SJCRH30 (cell line): ENCODE measurements at places on chromosomes 2 and 18.

DNA sequence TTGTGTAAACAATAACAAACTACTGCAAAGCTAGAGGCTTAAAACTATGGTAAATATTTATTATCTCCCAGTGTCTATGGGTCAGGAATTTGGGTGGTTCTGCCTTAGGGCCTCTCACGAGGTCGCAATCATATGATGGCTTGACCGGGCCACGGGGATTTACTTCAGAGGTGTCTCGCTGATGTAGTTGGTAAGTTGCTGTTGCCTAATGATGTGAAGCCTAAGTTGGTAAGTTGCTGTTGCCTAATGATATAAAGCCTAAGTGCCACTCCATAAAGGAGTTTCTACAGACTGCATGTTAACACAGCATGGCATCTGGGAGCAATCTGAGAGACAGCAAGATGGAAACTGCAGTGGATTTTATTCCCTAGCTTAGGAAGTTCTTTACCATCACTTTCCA lies 35.8 kb downstream of the FMNL2 start:
- DNase-seq, result no peak

GRCh38 chr2:173272849-173273248 lies 81.8 kb upstream of the CDCA7 start:
- DNase-seq, result no peak

DNA sequence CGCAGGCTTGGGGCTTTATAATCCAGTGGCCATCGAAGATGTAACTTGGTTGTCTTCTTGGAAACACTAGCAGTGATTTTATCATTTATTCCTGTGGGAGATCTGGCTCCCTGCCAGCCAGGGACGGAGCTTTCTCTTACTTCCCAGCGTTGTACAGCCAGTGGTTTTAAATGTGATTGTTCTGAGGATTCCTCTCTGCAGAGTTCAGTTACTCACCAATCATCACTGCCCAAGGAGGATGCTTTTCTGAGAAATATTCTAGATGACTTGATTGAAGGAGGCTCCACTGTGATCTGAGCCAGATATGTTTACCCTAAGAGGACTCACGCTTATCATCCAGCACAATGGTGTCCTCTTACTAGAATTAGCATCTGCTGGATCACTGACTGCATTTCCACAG lies 744.3 kb downstream of the RNF144A start:
- DNase-seq, result no peak

- DNase-seq, result no peak
Measured at GRCh38 chr2:120480903-120481445, 135.0 kb downstream of the INHBB start.

- no peak for DNase-seq
Measured at GRCh38 chr2:175442441-175442840, 260.9 kb upstream of the ATP5MC3 start.

DNA sequence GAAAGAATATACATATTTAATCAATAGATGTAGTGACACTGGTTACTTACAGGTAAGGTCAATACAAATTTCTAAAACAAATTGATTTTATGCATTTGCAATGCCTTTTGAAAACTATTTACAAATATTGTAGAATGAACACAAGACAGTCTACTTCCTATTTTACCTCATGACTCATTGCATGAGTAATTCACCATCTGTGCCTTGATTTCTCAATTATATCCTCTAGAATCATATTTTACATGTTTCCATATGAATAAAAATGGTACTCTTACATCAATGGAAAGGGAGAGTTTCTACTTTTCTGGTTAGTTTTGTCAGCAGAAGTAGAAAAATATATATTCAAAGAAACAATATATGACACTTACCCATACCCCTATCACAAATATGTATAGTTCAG lies 203.8 kb upstream of the CDH7 start:
- DNase-seq, result no peak

DNA sequence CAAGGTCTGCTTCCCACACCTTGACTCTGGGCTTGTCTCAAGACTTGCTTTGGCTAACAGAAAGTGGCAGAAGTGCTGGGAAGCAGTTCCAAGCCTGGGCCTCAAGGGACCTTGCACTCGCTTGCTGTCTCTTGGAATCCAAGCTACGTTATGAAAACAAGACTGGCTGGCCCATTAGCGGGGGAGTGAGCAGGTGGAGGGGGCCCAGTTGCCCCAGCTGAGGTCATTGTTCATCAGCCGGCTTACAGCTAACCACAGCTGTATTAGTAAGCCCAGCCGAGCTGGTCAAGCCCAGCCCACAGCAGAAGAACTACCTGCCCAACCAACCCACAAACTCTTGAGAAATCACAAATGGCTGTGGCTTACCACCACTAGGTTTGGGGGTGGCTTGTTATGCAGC lies 63.1 kb downstream of the MARCO start:
- peak; percentile 13 for DNase-seq

GRCh38 chr2:115574667-115575066 lies 1132.2 kb downstream of the DPP10 start:
- no peak for DNase-seq

DNA sequence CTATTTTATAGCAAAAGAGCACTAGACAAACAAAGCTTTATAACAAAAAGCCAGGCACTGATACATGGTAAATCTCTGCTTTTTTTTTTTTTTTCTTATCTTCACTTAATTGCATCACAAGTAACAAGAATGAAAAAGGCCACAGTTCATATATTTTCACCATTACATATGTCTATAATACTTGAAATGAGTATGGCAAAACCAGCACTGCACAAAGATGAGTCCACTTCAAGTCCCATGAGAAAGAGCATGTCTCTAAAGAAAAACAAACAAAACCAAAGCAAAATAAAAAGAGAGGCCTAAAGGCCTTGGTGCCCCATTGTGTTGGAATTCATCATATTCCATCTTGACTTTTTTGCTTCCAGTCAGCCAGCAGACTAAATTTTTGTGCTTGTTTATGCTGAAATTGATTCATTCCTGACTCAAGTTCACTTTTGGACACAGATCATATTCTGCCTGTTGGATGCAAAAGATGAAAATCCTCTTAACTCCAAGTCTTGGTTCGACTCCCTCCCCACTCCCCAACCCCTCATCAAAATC lies 264.9 kb upstream of the CCDC68 start:
- DNase-seq, result no peak

DNA sequence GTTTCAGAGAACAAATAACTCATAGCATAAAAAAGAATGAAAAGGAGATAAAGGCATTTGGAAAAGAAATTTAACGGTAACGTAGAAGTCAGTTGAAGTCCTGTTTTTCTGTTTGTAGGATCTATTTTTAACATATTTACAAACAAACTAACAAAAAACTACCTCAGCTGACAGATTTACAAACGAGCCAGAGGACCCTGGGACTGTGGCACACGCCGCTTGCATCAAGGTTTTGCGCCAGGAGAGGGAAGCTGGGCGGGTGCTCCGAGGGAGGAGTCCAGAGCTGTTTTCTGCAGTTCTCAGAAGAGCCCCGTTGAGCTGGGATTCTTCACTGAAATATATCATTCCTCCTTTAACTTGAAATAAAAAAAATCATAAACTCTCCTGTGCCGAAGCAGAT lies 13.6 kb upstream of the TMEM18 start:
- no peak for DNase-seq

DNA sequence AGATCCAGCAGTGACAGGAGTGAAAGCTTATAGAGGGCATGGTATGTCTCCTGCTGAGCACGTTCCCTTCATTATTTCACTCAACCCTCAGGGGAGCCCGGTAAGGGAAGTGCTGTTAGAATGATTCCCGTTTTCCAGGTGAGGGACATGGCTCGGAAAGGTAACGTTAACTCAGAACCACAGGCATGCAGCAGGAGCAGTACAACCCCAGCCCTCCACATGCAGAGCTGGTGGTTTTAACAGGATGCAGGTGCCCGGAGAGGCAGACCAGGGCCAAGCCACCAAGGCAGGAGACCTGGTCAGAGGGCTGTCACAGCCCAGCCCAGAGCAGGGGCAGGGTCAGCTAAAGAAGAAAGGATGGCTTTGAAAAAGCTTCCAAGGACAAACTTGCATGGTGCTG lies 268.5 kb downstream of the SH3BP4 start:
- DNase-seq, result no peak

DNA sequence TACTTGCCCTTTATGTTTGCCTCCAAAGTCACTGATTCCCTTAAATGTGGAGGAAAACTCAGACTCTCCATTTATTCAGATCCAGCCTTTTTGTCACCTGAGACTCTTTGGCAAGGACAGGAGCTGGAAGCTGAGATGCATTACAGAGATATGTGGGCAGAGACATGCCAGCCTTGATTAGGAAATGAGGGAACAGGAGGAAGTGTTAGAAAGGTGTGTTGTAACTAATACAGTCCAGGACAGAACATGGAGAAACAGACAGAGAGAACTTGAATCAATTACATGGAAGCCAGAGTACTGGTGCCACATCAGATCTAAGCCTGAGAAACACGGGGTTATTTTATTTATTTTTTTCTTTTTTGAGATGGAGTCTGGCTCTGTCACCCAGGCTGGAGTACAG lies 79.0 kb downstream of the SP100 start:
- DNase-seq, result no peak

DNA sequence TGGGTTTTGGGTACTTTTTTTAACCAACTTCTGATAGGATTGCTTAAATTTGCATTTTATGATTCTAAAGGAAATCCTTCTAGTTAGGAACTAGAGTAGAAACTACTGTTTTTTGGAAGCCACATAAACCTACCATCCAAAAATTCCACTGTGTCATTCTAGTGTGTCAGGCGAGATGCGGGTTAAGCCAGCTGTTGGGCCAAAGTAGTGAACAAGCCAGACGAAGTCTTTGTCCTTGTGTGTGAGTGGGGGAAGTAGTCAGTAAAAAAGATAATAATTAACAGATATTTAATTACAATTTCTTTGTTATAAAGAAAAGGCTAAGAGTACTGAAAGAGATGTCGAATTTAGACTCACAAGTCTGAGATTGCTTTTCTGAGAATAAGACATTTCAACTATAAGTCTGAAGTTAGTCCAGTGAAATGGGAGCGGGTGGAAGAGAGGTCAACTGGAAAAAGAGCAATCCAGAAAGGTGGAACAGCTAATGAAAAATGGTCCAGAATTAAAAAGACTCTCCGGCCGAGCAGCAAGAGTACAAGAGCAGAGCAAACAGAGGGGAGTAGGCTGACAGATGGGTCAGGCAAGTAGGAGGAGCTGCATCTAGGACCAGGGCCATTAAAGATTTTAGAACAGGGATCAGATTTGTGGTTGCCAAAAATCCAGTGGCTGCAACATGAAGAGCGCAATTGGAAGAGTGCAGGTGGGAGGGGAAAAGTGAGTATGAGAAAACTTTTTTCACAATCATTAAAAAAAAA lies 1.5 kb downstream of the EPB41L5 start:
- DNase-seq, result peak; percentile 24

DNA sequence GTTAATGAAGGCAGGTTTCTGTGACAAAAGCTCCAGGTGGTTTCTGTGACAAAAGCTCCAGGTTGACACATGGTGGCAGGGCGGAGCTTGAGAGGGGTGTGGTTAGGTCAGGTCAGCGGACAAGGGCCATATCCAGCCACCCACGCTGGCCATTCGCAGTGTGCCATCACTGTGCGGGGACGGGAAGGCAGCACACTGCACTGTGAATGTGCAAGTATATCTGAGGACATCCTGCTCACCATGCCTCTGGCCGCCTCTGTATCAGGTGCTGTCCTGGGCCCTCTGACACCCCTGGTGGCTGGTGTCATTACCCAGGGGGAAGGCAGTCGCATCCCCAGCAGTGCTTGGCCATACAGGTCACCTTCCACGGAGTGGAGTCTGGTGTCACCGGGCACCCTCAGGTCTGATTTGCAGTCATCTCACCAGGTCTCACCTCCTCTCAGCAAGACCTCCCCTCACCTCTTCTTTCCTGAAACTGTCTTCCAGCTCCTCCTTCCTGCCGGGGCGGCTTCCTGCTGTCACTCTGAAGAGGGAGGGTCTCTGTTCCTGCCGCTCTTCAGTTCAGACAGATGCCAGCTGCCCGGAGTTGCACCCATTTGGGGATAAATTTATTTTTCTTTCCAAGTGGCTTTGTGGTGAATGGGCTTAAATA lies 34.9 kb downstream of the CTIF start:
- no peak for DNase-seq

DNA sequence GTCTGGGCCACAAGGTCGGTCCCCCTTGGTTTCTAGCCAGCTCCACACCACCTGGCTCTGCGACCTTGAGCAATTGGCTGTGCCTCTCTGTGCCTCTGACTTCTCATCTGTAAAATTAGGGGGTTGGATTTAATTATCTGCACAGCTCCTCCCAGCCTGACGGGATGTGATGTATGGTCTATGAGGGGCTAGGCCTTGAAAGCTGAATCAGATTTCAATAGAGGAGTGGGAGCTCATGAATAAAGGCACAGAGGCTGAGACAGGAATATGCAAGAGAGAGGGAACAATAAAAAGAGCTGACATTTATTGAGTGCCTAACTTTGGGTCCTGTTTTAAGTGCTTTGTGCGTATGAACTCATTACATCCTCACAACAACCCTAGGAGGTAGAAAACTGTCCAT lies 104.7 kb downstream of the ALK start:
- no peak for DNase-seq

DNA sequence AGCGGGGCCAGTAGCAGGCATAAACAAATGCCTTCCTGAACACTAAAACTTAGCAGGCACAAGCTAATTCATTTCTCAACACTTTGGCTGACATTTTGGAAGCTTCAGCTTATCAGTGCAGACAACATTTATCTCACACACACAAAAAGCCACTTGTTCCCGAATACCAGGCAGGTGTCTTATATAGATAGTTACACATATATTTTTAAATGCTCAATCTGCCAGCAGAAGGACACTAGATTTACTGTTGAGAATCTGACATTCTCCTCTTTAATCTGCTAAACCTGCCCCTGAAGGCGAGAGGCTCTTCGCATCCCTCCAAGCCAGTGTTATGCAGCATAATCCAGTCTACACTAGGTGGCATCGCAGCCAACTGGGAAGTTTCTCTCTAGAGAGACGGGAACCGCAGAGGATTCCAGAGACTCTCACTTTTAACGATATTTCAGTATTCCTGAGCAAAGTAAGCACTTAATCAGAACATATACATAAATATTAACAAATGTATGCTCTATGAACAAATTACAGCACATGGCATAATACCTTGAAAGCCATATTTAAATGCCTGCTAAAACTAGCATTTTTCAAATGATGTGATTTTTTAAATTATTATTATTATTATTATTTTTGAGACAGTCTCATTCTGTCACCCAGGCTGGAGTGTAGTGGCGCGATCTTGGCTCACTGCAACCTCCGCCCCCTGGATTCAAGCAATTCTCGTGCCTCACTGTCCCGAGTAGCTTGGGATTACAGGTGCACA lies 90.2 kb upstream of the SCG2 start:
- DNase-seq, result peak; percentile 53

DNA sequence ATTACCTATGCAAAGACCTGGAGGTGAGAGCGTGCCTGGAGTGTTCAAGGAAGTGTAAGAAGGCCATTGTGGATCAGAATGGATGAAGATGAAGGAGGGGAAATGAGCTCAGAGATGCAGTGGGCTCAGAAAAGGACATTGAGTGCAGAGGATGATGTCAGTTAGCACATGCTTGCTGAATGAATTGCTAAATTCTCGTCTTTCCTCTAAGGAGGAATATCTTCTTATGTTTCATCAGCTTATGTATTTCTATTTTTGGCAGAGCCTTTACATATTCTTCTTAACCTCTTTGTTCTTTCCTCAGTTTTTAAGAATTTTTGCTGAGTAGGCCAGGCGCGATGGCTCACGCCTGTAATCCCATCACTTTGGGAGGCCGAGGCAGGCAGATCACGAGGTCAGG lies 30.9 kb downstream of the FAM171B start:
- DNase-seq, result no peak
